ENCODE measurements at places on chromosomes 3 and 15.
A peak's percentile ranks its signal among the peaks of the same experiment; 100 is the strongest.

- peak; percentile 55 for DNase-seq
These were observed 36.8 kb downstream of the TRANK1 start for GRCh38 chr3:36907911-36908646.

GRCh38 chr15:45744236-45744589 is 109.4 kb downstream of the SQOR start:
- no peak for DNase-seq

GRCh38 chr3:102085431-102086176 is 236.3 kb downstream of the NFKBIZ start:
- no peak for DNase-seq

GRCh38 chr3:25775936-25776335 is 7.3 kb downstream of the NGLY1 start:
- DNase-seq = no peak

GRCh38 chr3:42996633-42997075 is 17.5 kb downstream of the GASK1A start:
- DNase-seq = no peak

- DNase-seq = no peak
These were observed 130.9 kb downstream of the IL1RAP start for GRCh38 chr3:190644766-190645165.

DNA sequence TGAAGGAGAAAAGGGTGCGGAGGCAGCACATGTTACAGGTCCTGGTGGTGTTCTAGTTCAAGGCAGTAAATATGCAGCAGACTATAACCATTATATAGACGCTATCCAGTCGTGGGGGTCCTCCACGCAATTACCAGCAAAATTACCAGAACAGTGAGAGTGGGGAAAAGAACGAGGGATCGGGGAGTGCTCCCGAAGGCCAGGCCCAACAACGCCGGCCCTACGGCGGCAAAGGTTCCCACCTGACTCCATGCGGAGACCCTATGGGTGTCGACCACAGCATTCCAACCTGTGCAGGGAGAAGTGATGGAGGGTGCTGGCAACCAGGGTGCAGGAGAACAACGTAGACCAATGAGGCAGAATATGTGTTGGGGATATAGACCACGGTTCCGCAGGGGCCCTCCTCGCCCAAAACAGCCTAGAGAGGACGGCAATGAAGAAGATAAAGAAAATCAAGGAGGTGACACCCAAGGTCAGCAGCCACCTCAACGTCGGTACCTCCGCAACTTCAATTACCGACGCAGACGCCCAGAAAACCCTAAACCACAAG is 89.0 kb upstream of the TPM1 start:
- no peak for DNase-seq

DNA sequence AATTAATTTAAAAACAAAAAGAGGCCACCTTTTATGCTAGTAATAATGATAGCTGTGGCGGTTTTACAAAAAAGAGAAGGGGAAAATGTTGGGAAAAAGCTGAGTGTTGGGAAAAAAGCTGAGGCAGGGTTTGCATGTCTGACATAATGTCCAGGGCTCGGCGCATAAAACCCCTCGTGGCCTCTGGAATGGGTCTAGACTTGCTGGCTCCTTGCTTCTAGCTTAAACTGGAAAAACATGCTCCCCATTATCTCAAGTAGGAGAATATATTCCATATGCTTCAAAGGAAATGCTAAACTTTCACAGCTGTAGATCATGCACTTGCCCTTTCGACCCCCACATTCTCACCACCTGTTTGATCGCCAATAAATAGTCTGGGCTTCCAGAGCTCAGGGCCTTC is 53.0 kb downstream of the CYP19A1 start:
- no peak for DNase-seq

- DNase-seq = no peak
These were observed 90.5 kb downstream of the FAM227B start for GRCh38 chr15:49530092-49530491.

DNA sequence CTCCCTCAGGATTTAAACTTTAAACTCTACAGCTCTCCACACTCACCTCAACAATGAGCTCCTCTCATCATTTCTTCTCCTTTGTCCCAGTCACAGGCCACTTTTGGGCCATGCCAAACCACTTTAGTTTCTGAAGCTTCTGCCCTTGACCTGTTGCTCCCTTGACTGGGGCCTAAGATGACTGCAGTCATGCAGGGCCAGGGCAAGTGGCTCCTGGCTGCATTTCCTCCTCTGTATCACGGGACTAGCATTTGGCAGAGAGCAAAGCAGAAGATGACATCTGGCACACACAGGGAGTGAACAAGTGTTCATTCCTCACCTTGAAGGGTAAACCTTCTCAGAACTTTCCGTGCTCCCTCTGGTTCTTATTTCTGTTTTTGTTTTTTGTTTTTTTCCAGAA is 136.9 kb downstream of the PDE8A start:
- no peak for DNase-seq

- DNase-seq = no peak
These were observed 380.7 kb upstream of the GOLIM4 start for GRCh38 chr3:168476360-168476980.

- DNase-seq = peak; percentile 64
These were observed 33.9 kb downstream of the MYO5C start for GRCh38 chr15:52261498-52262242.

- DNase-seq = no peak
These were observed 33.0 kb upstream of the PLSCR4 start for GRCh38 chr3:146283781-146284445.

- no peak for DNase-seq
These were observed 44.7 kb upstream of the APEH start for GRCh38 chr3:49629451-49629850.

DNA sequence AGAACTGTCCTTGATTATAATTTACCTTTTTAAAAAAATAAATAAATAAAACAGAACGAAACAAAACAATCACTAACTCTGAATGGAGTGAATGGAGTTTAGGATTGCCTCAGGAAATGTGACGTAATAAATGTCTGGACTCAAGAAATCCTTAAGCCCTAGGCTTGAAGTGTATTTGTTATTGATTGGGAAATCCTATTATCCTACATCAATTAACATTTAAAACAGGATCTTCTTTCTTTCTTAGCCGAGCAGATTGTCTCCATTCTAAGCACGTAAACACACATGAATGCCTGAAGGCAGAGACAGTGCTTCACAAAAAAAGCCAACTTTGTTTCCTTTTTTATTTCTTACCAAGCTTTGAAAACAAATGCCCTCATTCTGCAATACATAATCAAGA is 33.4 kb downstream of the KAT2B start:
- no peak for DNase-seq

DNA sequence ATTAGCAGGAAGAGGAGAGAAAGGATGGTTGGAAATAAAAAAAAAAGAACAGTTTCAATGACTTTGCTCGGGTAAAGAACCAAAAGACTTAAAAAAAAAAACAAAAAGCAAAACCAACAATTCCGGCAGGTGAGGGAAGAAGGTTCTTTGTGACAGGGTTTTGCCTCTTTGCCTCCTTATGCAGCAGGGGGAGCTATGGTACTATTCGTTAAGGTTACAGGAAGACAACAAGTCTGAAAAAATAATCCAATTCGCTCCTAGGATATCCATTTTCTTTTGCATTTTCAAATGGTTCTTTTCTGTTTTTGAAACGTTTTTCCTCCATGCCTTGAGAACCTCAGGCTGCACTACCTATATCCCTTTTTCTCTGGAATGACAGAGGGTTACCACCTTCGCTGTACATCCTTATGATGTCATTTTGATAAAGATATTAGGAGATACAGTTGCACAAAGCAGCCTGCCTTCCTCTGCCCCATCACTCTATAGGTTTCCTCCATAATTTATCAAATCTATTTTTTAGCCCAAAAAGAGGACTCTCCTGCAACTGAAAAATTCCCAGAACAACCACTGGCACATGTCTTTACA is 55.0 kb downstream of the CFAP20DC start:
- peak; percentile 25 for DNase-seq

DNA sequence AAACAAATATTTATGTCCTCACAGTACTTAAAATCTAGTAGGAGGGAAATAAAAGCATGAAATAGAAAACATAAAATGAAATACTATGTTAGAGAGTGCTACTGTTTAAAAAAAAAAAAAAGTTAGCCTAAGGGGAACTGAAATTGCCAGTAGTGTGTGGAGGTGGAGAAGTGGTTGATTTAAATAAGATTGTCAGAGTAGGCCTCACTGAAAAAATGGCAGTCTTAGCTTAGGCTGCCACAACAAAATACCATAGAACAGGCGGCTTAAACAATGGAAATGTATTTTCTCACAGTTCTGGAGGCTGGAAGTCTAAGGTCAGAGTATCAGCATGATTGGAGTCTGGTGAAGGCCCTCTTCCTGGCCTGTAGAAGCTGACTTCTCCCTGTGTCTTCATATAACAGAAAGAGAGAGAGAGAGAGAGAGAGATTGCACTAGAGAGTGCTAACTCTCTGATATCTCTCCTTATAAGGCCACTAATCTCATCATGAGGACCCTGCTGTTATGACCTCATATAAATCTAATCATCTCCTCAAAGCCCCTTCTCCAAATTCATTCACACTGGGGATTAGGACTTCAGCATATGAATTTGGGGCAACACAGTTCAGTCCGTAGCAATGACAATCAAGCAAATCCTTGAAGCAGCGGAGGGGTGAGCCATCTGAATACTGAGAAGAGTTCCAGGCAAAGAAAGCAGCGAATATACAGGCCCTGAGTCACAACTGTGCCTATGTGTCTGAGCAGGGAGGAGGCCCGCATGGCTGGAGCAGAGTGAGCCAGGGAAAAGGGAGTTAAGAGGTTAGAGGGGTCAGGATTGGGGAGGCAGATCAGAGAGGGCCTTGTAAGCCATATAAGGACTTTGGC is 23.6 kb upstream of the LRRC34 start:
- DNase-seq = no peak

- DNase-seq = no peak
These were observed 587.9 kb downstream of the TBL1XR1 start for GRCh38 chr3:176609361-176609760.

- DNase-seq = peak; percentile 62
These were observed 37.9 kb downstream of the RPL39L start for GRCh38 chr3:187101184-187102072.

DNA sequence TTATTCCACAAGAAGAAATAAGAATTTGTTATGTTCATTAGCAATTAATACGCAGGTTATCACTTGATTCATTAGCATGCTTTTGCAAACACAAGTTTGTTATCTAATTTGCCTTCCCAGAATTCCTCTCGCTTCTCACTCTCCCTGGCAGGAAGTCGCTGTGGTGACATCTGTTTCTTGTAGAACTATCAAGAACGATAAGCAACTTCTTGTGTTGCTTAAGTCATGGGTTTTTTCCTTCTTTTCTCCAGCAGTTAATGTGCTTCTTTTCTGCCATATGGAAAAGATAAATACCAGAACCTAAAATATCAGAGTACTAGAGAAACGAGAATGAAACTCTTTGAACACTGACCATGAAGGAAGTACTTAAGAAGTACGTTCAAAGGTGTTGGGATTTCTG is 99.8 kb upstream of the CHMP2B start:
- DNase-seq = no peak

DNA sequence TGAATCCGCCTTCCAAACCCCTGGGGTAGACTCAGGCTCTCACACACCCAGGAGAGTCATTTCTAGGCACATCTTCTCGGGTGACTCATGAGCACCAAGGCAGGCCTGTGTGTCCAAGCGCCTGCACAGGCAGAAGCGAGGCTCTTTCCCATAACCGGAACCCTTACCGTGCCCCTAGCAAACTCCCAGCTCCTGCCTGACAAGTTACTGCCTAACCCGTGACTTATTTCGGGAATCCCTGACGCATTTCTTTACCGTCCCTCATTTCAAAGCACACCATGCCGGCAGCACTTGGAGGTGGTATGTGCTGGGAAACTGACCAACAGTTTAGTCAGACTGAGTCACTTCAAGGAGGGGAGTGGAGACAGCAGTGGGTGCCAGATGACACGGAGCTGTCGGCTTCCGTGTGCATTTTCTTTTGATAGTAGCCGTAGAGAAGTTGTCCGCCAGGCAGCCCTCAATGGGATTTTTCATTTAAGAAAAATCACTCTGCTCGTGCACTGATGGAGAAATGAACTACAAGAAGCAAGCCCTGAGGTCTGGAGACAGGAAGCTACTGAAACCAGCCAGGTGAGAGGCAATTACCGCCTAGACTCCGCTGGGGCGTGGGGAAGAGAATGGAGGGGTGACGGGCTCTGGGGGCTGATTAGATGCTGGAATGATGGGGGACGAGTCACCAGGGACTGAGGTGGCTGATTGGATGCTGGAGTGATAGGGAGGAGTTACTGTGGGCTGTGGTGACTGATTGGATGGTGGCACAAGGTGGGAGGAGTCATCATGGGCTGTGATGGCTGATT is 17.3 kb upstream of the HRH1 start:
- DNase-seq = no peak

DNA sequence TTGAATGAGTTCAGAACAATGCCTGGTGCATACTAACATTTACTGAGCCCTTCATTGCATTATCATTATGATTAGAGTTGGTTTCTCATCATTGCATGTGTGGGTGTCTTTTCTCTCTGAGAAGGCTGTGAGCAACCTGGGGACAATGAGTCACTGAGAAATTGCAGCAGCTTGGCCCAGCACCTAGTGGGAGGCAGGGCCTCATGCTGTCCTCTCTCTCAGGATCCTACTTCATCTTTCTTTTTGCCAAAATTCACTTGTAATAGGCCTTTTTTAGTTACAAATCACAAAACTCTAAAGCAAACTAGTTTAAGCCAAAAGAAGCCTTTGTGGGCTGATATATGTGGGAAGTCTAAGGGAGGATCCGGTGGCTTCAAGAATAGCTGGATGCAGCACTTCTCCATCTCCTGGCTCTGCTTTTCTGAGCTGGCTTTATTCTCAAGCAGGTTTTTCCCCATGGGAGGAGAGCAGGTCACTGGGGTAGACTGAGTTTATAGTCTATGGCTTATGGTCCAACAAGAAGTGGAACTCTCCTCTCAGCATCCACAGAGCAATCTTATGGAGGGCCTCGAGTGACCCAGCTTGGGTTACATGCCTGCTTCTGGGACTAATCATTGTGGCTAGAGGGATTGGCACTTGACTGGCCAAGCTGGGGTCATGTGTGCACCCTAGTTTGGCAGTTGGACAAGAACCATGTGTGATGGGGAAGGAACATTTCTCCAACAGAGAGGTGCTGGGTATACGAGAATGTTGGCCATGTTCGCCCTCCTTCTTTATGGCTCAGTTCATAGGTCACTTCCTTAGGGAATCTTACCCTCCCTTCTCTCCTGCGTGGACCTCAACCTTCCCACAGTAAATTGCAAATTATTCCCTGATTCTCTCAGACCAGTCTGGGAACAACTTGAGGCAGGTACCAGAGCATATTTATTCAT is 8.7 kb upstream of the CAMK1 start:
- DNase-seq = peak; percentile 67

- no peak for DNase-seq
These were observed 34.9 kb upstream of the TIMP4 start for GRCh38 chr3:12193485-12194165.

- DNase-seq = no peak
These were observed 17.7 kb downstream of the FOXB1 start for GRCh38 chr15:60021589-60022378.

GRCh38 chr3:135451037-135451785 is 514.3 kb upstream of the PPP2R3A start:
- no peak for DNase-seq
